ENCODE measurements at places on chromosomes 11 and 22. TPM values are rescaled to one million over a fixed set of nuclear protein-coding genes. Genes with fewer than 3 reads are reported as not detected.

OR5D14 gene
- not detected for polyA plus RNA-seq

DNA sequence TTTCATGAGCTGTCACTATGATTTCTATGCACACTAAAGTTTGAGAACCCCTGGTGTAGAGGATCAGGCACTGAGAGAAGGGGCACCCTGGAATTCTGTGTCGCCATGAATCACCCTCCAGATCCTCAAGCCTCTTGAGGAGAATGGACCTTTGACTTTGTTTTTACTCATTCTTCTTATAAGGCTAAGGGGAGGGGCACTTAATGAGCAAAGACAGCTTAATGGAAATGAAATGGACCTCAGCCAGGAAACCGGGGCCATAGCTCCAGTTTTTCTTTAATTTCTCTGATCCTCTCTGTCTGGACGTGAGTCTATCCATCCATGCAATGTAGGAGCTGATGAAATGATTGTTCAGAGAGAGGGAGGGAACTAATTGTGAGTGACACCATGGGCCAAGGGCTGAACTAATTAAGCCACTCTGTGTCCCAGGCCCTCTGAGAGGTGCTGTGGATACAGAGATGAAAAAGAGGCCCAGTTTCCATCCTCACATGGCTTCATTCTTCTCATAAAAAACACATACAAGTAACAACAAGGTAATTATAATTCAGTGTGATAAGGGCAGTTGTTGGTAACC, 32.8 kb downstream of the OR2AT4 start:
- DNase-seq = no peak

- DNase-seq = no peak
Measured at GRCh38 chr11:24496386-24496735, 492 bp upstream of the LUZP2 start.

DNA sequence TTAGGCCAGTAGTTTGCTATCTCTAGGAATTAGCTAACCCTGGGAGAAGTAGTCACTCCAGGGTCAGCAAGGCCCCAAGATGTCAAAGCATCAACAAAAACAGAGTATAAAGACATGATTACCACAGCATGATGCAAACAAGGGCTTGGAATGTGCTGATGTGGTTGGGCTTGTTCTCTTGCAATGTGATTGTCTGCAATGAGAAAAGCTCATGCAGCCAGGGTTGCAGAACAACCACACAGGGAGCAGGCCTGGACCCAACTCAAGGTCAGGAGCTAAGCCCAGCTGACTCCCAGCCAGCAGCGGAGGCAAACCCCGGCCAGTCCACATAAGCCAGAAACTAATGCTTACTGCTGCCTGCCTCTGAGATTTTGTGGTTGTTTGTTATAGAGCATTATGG, 132.4 kb upstream of the ZC3H12C start:
- no peak for DNase-seq

DNA sequence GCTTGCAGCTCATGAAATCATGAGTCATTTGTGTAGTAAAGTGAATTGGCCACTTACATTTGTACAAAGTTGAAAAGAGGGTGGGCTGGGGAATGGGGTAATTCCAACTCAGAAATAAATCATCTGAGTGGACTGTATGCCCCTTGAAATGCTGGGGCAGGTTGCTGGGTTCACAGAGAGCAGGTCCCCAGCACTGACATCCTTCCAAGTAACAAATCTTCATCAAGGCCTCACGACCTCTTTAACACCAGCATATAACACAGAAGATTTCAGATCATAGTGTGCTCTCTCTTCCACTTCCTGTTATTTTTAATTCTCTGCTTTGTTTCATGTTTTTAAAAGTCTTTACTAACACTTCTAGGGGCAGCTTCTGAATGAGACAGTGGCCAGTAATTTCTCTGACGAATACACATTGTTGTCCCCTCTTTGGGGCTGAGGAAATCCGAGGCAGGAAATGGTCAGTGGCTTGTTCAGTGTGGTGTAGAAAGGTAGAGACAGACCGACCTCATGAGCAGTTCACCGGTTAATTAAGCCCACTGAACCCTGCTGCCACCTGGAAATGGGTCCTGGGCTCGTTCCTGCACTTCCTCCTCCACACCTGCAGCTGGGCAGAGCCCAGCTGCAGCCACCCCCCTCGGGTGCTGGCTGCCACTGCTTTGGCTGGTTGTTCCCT, 127.7 kb downstream of the MAML2 start:
- no peak for DNase-seq

DNA sequence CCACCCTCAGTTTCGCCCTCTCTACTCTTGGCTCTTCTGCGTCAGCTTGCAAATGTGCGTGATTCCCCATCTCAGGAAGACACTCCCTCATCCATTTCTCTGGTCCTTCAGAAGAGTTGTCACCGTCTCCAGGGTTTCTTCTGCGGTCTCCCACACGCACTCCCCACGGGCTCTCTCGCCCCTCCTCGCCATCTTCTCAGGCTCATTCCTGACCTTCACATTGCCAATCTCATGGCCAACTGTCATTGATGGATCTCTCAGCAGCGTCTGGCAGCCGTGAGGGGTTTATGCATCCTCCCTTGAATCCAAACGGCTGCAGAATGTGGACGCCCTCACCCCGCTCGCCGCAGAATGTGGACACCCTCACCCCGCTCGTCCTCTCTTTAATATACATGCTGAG, 10.5 kb downstream of the SYNGR1 start:
- no peak for DNase-seq

- no peak for DNase-seq
Measured at GRCh38 chr11:60825790-60826189, 16.1 kb upstream of the CCDC86 start.

- DNase-seq = peak; percentile 79
Measured at GRCh38 chr11:19398772-19399527, 158.2 kb upstream of the E2F8 start.

- DNase-seq = no peak
Measured at GRCh38 chr11:13000721-13001120, 8.4 kb upstream of the RASSF10 start.

DNA sequence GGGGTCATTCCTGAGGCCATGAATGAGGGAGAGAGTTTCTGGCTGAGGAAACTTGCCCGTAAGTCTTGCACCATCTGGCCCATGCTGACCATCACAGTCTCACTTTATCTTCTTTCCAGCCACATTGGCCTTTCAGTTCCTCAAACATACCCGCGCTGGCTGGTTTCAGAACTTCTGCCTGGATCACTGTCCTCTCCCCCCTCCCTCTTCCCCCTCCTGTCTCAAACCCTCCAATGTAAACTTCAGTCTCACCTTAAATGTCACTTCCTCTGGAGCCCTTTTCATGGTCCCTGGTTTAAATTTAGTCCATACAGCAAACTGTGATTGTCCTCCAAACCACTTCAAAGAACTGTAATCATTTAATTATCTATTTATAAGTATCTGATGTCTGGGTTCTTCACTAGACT, 3.7 kb upstream of the TMEM109 start:
- DNase-seq = peak; percentile 66

- DNase-seq = no peak
Measured at GRCh38 chr11:125228445-125228844, 63.9 kb downstream of the PKNOX2 start.

GRCh38 chr11:32820497-32820896, 9.2 kb upstream of the PRRG4 start:
- DNase-seq = no peak

GRCh38 chr11:95070471-95070870, 3.8 kb downstream of the SRSF8 start:
- DNase-seq = no peak

GRCh38 chr11:10519630-10520029, 21.4 kb downstream of the RNF141 start:
- no peak for DNase-seq

Measured in sigmoid colon (tissue), 7 donors.